ENCODE measurements at places on chromosomes 1 and 21. TPM values are rescaled to one million over a fixed set of nuclear protein-coding genes. Genes with fewer than 3 reads are reported as not detected.

PLA2G2D gene
- not detected for total RNA-seq

SOX13 gene
- total RNA-seq = 85.7 TPM

AVPR1B gene
- not detected for total RNA-seq

GPR61 gene
- total RNA-seq = not detected

C8B gene
- total RNA-seq = not detected

CLCA4 gene
- total RNA-seq = 0.86 TPM

- DNase-seq = no peak
These were observed 7.8 kb upstream of the PTTG1IP start for GRCh38 chr21:44881198-44881872.

DNA sequence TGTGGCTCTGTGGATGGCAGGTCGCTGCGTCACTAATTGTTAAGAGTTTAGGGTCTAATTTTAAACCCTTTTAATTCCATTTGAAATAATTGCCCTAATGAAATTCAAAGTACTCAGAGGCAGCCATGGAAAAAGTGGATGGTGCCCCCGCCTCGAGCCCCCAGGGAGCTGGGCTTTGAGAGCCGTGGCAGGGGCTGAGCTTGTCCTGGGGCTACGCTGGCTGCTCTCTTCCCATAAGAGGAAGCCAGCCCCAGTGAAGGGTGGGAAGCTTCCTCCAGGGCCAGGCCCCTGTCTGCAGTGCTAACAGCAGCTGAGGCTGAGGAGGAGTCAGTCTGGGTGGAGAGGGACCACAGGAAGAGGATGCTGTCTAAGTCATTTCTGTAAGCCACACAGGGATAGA is 315.0 kb upstream of the POU3F1 start:
- DNase-seq = no peak

GRCh38 chr21:31624181-31624580 is 35.3 kb upstream of the SOD1 start:
- DNase-seq = no peak

- no peak for DNase-seq
These were observed 490.9 kb downstream of the NPHP4 start for GRCh38 chr1:5501206-5501930.

DNA sequence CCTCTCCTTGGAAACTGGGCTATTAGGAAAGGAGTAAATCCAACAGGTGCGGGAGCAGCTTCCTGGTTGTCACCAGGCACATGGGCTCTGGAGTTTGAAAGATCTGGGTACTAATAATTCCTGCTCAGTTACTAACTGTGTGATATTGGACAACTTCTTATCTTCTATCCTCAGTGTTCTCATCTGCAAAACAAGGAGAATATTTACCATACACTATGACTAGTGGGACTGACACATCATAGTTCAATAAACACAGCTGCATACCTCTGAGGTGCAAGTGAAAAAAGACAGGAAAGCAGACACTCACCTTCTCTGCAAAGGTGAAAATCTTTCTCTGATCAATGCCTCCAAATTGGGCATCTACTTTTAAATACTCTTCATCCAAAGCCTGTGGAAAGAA is 19.7 kb downstream of the YARS1 start:
- DNase-seq = no peak

DNA sequence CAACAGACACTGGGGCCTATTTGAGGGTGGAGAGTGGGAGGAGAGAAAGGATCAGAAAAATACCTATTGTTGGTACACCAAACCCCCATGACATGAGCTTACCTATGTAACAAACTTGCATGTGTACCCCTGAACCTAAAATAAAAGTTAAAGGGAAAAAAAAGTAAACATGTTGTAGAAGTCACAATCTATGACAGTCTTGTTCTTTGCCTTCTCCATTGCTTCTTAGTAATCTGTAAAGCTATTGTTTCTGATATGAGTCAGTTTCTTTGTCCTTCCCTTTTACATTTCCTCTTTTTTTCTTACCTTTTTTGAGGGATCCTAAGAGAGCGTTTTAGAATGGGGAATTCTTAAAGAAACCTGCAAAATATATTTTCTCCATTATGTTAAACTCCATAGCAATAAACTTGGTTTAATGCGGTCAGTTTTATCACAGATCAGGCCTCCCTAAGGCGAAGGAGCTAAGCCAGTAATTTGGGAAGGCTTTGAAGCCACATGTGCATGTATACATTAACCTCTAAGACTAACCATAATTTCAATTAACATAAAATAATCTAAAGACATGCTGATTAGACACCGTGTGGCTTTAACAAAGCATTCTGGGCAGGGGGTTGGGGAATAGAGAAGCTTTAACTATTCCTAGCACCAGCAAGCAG is 77.8 kb upstream of the C1orf105 start:
- DNase-seq = no peak

DNA sequence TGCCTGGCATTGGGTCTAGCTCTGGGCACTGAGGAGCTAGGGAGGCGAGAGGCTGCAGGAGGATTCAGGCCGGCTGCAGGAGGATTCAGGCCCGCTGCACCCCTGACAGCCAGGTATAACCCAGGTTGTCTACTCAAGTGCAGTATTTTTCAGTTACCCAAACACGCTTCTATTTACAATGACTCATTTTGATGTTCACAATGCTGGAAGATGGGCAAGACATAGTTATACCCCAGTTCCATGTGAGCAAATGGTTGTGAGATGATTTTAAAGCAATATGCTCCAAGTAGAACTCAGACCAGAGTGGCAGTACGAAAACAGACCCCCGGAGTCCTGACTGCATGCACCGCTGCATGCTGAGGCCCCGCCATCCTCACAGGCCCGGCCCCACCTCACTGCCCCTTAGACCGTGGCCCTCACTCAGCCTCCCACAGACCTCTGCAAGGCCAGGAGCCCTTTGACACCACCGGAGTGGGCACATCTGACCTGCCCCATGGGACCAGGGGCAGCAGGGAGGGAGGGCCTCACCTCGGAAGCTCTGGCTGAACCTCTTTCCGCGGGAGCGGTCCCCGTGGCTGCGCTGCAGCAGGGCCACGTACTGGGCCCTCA is 553 bp downstream of the LEFTY1 start:
- DNase-seq = no peak

DNA sequence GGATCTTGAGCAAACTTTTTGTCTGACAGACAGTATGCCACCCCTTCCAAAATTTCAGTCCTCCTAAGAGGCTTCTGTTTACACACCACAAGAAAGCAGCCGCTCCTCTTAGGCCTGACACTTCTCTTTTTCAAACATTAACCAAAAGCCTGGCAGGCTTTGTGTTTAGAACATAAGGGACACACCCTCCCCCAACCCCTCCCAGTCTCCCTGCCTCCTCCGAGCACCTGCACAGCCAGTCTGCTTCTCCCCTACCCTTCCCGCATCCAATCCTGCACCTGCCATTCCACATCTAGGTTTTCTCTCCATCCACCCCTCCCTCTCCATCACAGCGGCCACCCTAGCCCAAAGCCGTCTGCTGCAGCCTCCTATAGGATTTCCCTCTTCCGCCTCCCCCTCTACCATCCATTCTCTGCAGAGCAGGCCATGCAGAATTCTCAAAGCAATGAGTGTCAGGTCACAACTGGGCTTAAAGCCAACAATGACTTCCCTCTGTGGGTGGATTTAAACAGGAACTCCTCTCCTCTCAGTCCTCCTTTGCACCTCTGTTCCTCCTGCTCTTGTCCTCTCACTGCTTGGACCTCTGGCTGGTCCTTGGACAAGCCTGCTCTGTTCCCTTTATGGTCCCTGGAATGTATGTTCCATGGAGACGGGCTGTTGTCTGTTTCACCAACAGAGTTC is 478.2 kb downstream of the NPHP4 start:
- no peak for DNase-seq

DNA sequence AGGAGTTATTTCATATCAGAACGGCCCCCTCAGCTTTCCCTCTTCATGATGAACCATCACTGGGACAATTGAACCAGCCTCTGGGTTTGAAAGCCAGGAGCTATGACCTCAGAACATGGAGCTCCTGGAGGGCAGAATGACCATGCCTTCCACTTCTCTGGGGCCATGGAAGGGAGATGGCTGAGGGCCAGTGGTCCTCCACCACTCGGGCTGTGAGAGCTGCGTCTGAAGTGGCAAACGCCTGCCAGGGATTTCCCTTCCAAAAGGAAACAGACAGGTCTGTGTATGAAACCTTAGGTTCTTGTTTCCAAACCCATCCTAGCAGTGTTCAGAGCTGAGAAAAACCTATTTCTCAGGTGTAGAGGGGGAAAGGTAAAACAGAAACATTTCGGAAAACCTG is 22.5 kb downstream of the PKP1 start:
- no peak for DNase-seq

DNA sequence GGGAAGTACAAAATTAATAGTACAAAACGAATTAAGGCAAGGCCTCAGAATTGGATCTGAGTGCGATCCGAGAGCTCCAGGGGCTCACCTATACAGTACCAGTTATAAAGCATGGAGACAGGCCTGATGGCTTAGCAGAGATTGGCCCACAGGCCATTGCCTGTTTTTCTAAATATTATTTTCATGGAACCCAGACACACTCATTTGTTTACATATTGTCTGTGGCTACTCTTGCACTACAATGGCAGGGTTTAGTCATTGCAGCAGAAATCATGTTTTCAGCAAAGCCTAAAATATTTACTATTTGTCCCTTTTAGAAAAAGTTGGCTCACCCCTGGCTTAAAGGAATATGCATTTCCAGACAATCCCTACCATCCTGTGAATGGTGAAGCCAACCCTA is 578.9 kb downstream of the PLPP3 start:
- DNase-seq = no peak

- no peak for DNase-seq
These were observed 14.6 kb upstream of the GUCA2B start for GRCh38 chr1:42138586-42138985.

DNA sequence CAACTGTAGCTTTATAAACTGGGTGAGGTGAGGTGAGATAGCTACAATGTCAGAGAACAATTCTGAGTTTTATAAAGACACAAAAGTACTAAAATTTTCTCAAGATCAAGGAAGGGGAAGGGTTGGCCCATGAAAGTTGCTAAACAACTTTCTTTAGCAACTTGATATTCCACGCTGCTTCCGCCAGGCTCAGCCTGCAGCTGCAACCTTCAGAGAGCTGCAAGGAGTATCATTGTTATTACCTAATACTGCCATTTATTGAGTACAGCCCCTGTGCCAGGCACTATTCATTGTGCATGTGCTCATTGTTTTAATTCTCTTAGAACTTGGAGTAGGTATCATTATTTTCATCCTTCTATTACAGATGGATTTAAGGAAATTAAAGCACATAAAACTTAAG is 34.1 kb upstream of the SUCO start:
- DNase-seq = no peak

DNA sequence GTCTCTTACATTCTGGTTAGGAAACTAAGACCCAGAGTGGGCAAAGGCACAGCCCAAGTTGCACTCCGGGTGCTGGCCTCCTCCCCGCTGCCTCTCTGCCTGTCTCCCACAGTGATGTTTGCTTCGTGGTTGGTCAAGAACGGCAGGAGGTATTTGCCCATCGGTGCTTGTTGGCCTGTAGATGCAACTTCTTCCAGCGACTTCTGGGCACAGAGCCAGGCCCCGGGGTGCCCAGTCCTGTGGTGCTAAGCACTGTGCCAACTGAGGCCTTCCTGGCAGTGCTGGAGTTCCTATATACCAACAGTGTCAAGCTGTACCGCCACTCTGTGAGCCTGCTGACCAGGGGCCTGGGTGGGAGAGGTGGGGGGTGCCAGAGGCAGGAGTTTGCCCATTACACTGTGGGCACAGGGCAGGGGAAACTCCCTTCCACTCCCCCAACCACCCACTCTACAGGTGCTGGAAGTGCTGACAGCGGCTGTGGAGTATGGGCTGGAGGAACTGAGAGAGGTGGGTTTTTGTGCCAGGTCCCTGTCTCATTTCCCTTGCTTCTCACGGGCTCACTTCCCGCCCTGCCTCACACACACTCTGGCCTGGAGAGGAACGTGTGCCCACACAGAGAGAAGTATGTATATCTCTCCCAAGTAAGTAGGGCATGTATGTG is 1.9 kb downstream of the BTBD19 start:
- no peak for DNase-seq

DNA sequence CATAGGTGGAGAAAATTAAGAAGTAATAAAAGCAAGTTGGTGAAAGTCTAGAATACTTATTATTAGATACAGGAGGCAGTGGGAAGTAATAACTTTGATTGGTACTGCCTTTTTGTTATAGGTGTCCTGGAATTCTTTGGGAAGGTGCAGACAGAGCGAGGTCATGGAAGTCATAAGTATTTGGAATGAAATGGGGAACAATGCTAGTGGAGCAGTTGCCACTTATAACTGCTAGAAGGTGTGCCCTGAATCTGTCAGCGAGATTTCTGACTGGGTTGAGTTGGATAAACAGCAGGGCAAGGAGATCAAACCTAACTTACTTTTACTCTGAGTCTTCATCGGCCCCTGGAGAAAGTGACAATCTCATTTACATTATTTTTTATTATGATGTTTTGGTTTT is 69.6 kb downstream of the LHX9 start:
- DNase-seq = no peak

DNA sequence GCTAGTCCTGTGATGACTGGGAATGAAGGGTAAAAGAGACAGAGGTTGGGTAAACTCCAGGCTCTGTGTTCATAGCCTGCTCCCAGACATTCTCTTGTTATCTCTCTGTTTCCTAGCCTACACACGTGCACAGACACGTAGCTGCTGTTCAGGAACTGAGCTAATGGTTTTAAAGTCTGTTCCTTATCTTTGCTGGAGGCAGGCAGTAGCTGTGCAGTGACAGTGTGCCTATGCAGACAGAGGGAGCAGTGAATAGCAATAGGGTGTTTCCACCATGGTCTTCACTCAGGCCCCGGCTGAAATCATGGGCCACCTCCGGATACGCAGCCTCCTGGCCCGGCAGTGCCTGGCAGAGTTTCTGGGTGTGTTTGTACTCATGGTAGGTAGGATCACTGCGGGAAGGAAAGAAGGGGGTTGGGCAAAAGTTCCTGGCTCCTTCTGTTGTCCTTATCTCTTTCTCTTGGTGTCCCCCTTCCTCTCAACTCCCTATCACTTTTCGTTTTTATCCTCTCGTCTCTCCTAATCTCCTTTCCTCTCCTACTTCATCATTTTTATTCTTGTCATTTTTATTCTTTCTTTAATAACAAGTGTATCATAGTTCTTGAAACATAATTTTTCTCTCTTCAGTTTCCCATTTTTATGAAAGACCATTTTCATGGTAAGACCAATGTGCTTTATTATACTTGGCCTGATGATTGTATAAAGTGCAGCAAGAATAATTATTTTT is at the start of gene AQP10:
AQP10 (plus strand) TSS at position 212 of the 727 bp plus-strand sequence; CDS start at position 275, 63 bp downstream.
- no peak for DNase-seq

- DNase-seq = no peak
These were observed 211.8 kb upstream of the PKN2 start for GRCh38 chr1:88472298-88472697.

DNA sequence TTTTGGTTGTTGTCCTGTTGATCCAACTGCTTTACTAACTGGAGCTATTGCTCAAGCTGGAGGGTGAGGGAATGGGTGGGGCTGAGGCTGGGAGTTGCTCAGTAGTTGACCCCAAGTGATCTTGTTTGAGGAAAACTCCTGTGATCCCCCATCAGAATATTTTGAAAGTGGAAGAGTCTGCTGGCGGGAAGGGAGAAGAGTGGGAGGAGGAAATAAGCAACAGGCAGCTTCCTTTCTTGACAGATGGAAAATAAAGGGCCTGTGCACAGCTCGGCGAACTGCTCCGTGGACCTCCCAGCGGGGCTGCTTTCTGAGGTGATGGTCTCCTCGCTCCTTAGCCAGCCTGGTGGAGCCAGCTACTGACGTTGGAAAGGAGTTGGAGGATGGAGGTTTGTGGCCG is 199.1 kb upstream of the LMO4 start:
- no peak for DNase-seq
